ENCODE measurements at places on chromosomes 5 and 9.

DNA sequence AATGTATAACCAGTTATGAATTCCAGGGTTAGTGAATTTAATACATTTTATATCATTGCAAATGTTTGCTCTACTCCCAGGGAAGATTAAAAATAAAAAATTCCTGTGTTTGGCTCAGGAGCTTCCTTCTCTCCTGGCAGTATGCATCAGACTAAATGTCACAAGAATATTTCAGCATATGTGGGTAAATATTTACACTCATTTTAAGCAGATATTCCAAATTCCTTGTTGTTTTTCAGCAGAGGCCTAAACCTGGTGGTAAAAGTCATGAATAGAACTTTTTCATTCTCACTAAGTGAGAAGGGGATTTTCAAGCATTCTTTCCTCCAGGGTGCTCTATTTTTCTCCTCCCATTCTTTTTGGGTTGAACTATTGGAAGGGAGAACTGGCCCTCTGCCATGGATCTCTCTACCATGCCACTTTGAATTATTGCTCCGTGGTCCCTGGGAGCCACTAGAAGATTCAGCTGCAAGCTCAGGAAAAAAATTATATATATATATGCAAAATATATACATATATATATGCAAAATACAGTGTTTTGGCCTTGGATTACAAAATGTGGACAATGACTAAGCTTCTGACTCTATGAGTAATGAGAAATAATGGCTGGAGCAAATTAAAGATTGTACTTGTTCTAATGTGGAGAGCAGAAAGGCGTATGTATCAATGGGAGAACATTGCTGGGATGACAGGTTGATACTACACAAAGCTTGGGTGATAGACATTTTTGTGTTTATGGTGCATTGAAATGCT lies 180.6 kb upstream of the PAPPA start:
- DNase-seq: no peak

DNA sequence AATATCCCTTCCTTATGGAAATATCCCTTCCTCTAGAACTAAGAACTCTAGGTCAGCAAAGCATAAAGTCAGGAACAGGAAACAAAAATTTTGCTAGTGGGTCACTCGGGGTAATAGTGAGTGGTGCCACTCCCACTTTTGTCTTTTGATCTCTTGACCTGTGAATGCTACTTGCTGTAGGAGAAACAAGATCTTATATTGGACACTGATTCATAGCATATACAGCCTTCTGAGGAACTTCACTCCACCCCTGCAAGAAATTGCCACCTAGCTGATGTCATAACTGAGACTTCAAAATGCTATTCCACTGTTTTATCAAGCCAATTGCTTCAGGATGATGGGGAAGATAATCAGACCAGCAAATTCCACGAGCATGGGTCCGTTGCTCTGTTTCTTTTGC lies 53.3 kb upstream of the PRSS3 start:
- DNase-seq: no peak

GRCh38 chr5:177133853-177134696 lies 502 bp downstream of the NSD1 start:
- no peak for DNase-seq

- no peak for DNase-seq
These were observed 49.0 kb downstream of the FAM78A start for GRCh38 chr9:131227112-131227958.

- no peak for DNase-seq
These were observed 140.8 kb downstream of the PRR16 start for GRCh38 chr5:120604884-120605283.

DNA sequence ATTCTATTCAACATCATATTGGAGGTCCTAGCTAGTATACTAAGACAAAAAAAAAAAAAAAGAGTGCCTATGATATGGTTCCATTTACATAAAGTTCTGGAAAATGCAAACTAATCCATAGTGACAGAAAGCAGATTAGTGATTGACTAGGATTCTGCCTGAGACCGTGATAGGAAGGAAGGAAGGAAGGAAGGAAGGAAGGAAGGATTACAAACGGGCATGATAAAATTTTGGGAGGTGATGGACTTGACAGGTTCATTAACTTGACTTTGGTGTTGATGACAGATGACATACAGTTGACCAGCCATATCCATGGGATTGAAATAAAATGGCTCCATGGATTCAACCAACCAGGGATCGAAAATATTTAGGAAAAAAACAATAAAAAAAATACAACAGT lies 79.1 kb upstream of the MAN2A1 start:
- no peak for DNase-seq

DNA sequence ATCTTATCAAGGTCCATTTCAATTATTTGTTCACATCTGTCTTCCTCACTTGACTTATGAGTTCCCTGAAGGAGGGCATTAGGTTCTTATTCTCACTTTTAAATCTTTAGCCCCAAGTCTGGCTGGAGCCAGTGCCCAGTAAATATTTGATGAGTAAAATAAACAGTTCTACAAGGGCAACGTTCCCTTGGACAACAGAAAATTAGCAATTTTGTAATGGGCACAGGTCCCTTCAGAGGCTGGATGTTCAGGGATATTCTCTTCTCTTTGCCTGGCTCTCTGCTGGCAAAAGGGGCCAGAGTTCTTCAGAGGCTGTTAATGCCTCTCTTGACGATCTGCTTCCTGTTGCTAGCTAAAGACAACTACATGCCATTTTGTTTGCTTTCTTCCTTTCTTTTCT lies 149.7 kb downstream of the SEMA6A start:
- DNase-seq: no peak

DNA sequence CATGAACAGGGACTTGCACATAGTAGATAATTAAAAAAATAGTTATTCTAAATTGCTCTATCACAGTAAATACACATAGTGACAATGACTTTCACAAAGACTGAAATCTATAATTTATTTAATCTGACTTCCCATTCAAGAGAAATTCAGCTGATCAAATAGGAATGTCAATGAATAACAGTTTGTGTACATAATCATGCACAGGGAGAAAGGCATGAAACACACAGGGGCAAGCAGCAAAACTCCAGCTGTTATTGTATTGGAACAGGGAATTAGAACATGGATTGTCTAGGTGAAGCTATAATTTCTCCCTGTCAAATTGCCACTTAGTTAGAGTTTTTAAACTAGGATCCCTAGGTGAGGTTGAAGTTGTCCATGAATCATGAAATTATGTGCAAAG lies 99.9 kb downstream of the HCN1 start:
- no peak for DNase-seq

GRCh38 chr5:52893105-52893504 lies 96.0 kb upstream of the ITGA2 start:
- DNase-seq: no peak

GRCh38 chr9:98775831-98776441 lies 20.4 kb downstream of the ANKS6 start:
- peak; percentile 63 for DNase-seq

DNA sequence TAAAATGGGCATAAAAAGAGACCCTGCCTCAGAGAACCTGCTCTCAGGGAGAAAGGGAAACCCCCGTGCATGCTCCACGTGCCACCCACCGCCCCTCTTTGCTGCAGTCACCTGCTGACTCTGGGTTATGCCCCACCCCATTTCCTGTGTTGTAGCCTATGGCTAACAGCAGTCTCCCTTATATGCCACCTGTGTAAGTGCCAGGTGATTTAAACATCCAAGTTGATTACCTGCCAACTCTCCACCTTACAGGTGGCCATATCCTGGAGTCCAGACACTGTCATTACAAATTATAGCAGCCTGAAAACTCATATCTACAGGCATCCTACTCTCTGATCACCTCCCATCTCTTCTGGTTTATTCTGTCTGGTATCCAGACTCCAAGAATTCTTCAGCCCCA lies 242.6 kb downstream of the HSPA4 start:
- no peak for DNase-seq

GRCh38 chr9:100294806-100295205 lies 57.9 kb downstream of the TEX10 start:
- DNase-seq: no peak

GRCh38 chr9:98038958-98039357 lies 17.6 kb upstream of the NANS start:
- no peak for DNase-seq

GRCh38 chr5:124729720-124730359 lies 16.6 kb downstream of the ZNF608 start:
- no peak for DNase-seq

DNA sequence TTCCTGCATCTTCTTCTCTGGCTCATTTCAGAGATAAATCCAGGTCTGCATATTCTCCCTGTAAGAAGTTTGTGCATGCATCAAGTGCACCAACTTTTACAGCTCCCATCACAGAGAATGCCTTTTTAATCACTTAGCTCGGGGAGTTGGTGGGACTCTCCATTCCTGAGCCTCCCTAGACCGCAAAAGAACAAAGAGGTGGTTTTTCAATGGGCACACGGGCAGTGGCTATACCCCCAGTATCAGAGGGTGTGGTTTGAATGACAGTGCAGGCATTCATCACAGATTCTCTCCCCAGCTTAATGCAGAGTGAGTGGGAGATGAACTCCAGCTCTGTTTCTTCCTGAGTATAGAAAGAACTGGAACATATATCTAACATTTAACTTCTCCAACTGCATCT lies 264.7 kb upstream of the NR4A3 start:
- DNase-seq: no peak

- DNase-seq: no peak
These were observed 128.6 kb downstream of the SPATA31D1 start for GRCh38 chr9:82117026-82117811.

DNA sequence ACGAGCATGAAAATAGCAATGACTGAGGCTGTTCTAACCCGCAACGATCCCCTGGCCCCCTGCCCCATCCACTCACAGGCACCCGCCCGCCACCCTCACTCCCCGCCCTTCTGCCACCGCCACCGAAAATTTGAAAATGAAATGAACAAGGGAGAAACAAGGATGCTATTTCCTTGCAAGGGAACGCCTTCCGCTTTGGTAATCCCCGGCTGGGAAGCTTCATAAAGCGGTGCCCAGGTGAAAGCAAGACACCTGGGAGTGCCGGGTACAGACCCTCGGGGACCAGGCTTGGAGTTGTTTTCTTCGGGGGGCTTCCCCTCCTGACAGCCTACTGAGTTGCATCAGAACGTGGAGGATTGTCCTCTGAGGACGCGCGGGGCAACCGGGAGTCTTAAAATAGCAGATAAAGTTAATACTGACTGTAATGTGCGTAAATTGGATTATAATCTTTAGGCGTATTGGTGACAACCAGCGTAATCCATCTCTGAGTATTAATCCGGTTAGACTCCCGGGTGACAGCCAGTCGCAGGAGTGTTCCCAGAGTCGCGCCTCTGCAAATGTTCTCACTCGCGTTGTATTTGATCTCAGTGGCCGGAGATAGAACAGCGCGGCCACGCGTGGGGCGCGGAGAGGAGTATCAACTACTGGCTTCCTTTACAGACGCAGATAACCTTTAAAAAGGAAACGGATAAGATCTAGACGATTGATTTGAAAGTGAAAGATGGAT lies 885 bp upstream of the MLLT3 start:
- DNase-seq: peak; percentile 69

DNA sequence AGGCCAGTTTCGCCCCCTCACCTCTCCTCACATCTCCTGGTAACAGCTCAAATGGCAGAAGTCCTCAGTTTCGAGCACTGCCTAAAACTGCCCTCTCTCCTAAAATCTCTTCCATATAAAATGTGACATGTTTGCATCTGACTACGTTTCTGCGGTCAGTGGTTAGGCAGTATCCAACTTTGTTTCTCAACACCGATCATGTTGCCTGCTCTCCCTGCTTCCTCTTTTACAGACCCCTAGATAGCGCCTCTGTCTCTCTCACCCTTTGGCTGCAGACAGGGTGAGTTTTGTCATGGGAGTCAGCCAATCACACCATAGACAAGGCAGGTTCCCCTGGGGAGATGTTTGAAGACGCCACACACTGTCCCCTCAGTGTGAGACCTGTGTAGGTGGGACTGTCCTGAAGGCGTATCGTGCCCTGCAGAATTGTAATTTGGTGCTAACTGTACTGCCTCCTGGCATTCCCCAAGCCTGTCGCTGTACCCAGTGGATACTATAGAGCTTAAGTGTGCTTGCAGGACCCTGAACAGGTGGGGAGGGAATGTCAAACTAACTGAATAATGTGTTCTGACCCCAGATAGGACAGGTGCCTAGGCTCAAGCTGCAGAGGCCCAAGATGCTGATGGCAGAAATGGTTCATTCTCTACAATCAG lies 1.1 kb downstream of the HEXB start:
- DNase-seq: no peak

DNA sequence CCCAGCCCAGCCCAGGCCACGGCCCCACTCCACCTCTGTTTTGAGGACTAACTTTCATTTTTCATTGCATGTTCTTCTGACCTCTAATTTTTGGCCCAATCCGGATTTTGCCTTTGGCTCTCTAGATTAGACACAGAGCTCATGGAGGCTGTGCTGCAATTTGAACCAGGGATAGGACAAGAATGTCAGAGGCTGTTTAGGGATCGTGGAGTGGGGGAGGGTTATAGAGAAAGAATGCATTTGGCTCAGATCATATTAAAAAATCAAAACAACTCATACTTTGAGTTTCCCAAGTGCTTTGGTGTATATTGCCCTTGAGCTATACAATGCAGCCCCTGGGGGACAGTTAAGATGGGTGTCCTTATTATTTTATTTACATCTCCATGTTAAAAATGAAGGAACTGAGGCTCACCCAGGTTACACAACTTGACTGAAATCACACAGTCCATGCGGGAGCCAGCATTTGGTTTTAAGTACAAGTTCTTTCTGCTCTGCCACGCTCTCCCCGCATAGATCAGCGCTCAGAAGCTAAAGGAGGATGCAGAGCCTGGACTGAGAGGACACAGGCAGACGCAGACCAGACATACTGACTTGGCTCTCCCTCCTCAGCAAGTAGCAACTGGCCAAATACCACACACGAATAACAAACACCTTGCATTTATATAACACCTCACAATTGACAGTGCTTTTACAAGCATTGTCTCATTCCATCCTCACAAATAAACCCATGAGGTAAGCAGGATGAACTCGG lies 126.4 kb upstream of the RAI14 start:
- DNase-seq: no peak

- DNase-seq: no peak
These were observed 209.0 kb downstream of the SEC61B start for GRCh38 chr9:99431103-99431502.

DNA sequence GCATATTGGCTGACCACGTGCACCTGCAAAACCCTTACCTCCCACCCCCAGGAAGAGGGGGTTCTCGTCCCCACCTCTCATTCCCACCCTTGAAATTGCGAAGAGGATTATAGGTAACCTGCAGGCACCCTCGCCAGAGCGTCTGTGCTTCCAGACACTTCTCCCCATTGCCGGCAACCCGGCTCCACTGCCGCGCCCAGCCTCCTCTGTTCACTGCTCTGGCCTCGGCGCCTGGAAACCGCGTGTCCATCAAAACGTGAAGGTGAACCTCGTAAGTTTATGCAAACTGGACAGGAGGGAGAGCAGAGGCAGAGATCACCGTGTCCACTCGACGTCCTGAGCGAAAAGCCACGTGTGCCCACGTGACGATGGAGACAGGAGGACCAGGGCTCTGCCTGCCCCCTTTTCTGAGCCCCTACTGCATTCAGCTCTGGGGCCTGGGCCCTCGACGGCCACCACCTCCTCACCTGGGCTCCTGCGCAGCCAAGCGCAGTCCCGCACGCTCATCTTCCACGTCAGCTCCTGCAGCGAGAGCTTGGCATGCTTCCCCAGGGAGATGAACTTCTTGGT lies 1.9 kb downstream of the TERT start:
- no peak for DNase-seq

GRCh38 chr5:144273232-144274027 lies 102.8 kb downstream of the KCTD16 start:
- DNase-seq: no peak
